ENCODE measurements at places on chromosomes 6 and 20.

- no peak for DNase-seq
Observed at GRCh38 chr6:134347885-134348805, 30.2 kb upstream of the SGK1 start.

- DNase-seq = no peak
Observed at GRCh38 chr6:106324726-106325335, 729 bp downstream of the ATG5 start.

DNA sequence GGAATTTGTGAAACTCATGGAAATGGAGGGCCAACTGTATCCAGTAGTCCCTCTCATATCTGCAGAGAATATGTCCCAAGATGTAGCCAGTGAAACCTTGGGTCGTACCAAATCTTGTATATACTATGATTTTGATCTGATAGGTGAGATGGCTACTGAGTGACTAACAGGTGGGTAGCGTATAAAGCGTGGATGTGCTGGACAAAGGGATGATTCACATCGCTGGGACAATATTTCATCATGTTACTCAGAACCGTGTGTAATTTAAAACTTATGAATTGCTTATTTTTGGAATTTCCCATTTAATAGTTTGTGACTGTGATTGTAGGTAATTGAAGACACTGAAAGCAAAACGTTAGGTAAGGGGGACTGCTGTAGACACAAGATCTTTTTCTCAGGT is 144.1 kb downstream of the SMAP1 start:
- DNase-seq = no peak

DNA sequence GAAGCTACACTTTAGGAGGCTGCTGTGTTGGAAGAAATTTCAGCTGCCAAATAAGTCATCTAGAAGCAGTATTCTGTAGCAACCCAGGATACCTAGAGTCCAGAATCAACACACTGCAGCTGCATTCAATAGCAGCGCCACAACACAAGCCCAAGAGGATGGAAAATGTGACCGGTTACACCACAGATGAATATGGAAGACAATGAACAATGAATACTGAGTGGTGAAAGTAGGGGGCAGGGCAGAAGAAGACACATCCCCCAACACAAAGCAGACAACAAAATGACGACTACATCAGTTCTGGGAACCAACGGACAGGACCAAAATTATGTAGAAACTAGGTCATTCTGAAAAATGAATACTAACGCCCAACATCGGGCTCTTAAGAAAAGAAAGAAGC is 38.2 kb downstream of the KIF6 start:
- no peak for DNase-seq

DNA sequence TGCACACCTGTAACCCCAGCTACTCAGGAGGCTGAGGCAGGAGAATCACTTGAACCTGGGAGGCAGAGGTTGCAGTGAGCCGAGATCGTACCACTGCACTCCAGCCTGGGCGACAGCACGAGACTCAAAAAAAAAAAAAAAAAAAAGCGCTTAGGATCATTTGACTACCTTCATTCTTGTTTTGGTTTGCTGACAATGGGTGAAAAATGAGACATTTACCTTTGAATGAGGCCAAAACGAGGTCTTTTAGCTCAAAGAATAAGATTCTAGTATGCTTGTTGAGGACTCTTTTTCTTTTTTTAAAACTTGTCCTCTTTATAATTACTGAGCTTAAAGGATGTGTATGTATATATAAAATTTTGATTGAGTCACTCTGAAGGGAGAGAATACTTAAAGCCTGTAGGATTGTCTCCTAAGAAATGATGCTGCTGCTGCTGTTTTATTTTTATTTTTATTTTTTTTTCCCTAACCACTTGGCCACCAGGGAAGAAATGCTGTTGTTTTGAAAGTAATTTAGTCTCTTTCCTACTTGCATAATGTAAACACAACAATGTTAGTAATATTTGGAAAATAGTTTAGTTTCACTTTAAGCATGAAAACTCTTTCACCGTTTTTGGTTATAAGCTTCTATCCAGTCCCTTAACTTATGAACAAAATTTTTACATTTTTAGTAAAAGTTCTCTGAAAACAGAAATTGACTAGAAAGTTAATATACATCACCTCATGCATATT is 7.9 kb downstream of the UBR2 start:
- DNase-seq = no peak

DNA sequence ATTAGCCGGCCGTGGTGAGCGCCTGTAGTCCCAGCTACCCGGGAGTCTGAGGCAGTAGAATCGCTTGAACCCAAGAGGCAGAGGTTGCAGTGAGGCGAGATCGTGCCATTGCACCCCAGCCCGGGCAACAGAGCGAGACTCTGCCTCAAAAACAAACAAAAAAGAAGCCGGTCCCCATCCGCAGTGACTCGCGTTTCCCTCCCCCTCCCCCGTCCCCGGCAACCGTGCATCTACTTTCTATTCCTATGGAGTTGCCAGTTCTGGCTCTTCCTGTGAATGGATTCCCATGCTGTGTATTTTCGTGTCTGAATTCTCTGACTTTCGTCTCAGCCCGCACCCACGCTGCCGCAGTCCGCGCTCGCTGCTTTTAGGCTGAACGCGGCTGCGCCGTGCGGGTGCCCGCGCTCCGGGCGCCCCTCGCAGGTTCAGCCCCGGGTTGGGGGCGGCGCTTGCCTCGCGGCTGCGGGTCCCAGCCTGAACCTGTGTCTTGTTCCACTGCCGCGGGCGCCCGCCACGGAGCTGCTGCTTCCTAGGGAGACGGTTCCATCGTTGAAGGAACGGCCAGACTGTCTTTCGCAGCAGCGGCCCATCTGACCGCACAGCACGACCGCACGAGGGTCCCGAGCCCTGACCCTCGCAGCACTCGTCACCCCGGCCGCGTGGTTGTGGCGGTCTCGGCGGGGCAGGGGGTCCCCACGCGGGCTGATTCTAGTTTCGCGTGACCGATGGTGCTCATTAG is 1.1 kb upstream of the MRGBP start:
- peak; percentile 26 for DNase-seq

DNA sequence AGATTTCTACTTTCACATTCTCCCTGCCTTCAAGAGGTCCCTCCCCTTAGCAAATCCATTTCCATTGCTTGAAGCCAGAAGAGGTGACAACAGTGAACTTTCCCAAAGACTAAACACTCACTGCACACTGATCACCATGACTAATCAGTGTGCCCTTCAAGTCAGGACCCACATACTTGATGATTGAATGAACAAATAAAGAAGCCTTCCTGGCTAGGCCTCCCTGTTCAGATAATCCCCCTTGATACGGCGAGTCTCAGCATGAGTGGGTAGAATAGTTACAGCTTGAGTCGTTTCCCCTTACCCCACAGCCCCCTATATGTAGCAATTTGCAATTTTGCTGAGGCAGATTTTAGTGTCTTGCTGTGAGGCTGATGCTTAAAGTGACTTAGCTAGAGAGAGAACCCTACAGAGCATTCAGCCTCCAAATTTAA is 102.2 kb downstream of the UNC5CL start:
- DNase-seq = no peak

GRCh38 chr6:43310624-43311023 is 2.0 kb upstream of the CRIP3 start:
- DNase-seq = no peak

DNA sequence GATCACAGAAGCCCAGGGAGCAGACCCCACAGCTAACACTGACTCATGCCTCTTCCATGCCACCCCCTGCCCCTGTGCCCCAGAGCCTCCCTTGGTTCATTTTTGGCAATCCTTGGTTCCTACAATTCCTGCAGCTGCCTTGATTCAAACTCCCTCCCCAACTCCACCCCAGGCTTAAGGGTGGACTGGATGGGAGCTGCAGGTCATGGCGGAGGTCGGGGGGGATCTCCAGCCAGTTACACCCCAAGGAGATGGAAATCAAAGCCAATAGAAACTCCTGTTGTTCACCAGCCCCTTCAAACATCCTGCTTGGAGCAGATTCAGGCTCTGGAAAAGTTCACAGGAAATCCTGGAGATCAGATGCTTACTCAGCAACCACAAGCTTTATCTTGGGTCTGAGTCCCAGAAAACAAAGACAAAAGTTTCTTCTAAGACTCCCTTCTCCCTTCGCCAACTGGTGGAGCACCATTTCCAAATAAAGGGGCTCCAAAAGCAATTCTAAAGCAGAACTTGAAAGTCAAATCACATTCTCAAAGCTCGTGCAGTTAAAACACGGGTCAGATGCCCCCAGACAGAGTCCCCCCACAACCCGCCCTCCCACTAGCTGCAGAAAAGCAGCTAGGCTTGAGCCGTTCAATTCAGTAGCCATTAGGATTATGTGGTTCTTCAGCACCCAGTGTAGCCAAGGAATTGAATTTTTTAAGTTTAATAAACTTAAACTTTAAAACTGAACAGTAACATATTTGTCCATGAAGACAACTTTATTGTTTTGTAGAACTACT is 149.5 kb downstream of the ANKRD60 start:
- no peak for DNase-seq

GRCh38 chr20:38919683-38920082 is 6.5 kb upstream of the FAM83D start:
- no peak for DNase-seq

- no peak for DNase-seq
Observed at GRCh38 chr6:113763876-113764275, 93.3 kb upstream of the MARCKS start.

DNA sequence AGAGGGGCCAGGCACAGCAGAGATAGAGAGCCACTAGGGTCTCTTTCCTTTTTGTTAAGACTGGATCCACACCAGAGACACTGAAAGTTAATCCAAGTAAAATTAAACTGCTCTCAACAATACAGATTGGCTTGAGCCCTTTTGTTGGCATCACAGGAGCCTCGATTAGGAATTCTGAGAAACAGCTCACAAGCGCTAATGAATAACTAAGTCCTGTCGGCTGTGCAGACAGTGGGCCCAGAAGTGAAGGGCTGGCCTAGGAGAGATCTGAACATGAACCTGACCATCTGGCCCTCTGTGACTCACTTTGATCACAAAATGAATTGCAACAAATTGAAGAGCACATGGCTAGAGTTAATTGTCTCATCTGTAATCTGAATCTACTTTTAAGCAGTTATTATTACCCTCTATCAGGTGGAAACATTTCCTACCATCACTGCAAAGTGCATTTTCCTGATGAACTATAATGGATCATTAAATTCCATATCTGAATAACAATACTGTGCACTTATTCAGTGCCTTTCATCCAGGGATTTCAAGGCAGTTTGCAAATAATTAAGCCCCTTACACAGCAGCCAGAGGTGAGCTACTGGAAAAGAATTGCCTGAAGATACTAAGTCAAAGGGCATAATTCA is 3.2 kb downstream of the BACH2 start:
- DNase-seq = no peak

DNA sequence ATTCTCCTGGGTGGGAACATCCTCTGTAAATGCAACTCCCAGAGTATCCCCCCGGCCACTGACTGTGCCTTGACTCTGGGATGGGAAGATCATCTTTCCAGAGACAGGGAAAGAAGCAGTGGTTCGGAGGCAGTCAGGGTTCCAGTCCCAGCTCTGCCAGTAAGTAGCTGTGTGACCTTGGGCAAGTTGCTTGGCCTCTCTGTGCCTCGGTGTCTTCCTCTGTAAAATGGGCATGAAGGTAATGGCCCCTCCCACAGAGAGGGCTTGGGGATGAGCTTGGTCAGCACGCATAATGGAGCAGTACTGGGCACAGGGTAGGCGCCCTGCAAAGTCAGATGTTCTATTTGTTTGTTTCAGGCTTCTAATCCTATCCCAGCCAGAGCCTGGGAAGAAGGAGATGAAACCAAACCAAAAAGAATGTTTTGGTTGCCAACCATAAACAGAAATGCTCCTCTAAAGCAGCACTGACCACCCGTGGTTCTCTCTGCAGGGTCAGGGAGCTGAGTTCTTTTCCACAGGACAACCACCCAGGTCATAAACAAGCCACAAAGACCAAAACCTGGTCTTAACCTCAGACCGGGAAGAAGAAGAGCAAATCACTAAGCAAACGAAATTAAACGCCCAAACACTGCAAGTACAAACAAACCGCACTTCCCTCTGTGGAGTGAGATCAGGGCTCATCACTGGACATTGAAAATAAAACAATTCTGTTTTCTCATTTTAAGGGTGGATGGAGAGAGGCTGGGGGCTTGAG is 381.0 kb upstream of the SULF2 start:
- no peak for DNase-seq

DNA sequence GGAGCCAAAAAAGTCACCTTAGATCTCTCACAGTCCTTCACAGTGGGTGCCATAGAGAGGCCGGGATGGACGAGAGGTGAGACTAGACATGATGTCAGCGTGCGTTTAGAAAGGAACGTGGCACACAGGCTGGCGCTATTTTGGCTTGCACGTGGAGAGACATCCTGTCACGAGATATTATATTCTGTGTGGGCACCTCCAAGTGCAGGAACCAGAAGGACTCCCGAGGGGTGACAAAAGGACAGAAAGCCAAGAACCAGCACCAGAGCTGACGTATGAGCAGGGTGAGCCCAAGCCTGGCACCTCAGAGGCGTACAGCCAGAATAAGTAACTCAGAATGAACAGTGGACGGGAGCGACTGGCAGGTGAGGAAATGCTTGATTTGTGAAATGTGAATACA is 49.9 kb upstream of the QKI start:
- DNase-seq = no peak

- DNase-seq = peak; percentile 35
Observed at GRCh38 chr6:33317419-33317668, 200 bp downstream of the ZBTB22 start.

All from NCI-H510A treated with DMSO at 0.1 percent for 48 hours (cell line).